ENCODE measurements at places on chromosomes 3 and 15.

DNA sequence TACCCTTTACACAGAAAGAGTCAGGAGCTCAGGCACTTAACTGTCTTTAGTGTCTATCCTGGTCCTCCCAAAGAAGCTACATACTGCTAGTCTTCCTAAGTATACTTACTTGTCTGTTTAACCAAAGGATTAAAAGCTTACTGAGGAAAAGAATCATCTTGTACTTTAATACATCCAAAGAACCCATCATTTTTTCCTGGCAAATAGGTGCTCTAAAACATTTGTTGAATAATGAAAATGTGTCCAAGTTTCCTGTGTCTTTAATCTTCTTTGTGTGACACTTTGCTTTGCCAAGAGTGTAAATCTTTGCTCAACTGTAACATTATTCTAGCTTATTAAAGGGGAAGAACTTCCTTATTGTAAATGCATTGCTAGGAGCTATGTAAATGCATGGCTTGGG lies 519.2 kb downstream of the OTOL1 start:
- DNase-seq = no peak

GRCh38 chr3:6132684-6133432 lies 728.1 kb upstream of the GRM7 start:
- no peak for DNase-seq

GRCh38 chr3:143375698-143376097 lies 256.1 kb downstream of the CHST2 start:
- DNase-seq = no peak

DNA sequence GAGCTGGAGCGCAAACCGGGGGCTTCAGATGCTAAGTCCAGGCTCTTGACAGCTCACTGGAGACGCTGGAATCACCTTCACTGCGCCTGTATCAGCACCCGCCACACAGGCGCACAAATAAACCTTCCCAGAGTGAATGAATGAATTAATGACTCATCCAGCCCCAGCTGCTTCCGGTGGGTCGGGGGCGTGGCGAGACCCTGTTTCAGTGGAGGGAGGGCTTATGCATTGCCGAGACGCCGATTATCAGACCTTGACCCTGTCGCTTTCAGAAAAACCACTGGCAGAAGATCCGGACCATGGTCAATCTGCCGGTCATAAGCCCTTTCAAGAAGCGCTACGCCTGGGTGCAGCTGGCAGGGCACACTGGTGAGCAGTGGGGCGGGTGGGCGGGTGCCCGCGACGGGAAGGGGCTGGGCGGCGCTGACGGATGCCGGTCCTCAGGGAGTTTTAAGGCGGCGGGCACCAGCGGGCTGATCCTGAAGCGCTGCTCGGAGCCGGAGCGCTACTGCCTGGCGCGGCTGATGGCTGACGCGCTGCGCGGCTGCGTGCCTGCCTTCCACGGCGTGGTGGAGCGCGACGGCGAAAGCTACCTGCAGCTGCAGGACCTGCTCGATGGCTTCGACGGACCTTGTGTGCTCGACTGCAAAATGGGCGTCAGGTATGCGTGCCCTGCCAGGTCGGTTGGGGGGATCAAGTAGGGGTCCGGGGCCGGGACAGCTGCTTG lies 7.7 kb downstream of the ITPKA start:
- no peak for DNase-seq

DNA sequence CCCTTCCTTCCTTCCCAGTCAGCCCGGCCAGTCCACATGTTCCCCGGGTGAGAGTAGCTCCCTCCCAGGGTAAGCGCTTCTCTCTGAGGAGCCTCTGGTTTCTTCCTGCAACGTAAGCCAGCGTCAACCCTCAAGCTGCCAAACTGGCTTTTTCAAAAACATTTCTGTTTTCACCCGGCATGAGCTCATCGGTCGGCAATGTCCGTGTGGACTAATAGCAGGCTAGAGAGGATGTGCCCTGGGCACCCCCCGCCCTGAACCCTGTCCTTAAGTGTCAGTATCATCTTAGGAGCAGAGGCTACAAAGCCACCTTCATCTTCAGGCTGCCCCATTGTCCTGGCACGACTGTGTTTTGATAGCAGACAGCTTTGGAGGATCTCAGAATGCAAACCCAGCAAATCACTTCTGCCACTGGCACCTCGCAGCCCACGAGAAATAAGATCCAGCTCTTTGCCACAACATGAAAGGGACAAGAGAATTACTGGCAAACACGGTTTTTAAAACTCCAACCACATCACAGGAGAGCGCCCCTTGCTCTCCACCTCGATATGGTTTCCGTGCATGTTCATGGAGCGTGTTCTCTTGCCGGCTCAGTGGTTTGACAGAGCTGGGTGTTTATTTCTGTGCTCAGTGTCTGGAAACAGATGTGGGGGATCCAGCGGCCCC lies 9.9 kb downstream of the ALDH1A3 start:
- no peak for DNase-seq

DNA sequence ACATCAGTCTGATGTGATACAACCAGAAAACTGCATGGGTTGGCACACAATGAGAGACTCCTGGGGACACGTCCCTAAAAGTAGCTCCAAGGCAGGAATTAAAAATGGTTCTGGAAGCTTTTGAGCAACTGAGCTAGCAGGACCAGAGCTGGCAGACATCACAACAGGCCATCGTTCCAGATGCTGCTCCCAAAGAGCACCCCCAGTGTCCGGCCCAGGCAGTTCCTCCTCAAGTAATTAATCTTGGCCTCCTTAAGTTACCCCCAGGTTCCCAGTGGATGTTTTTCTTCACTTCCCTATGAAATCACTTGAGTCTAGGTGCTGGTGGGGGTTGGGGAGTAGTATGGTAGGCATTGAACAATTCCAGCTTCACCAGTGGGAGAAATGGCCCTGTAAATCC lies 711.6 kb downstream of the MECOM start:
- DNase-seq = no peak

DNA sequence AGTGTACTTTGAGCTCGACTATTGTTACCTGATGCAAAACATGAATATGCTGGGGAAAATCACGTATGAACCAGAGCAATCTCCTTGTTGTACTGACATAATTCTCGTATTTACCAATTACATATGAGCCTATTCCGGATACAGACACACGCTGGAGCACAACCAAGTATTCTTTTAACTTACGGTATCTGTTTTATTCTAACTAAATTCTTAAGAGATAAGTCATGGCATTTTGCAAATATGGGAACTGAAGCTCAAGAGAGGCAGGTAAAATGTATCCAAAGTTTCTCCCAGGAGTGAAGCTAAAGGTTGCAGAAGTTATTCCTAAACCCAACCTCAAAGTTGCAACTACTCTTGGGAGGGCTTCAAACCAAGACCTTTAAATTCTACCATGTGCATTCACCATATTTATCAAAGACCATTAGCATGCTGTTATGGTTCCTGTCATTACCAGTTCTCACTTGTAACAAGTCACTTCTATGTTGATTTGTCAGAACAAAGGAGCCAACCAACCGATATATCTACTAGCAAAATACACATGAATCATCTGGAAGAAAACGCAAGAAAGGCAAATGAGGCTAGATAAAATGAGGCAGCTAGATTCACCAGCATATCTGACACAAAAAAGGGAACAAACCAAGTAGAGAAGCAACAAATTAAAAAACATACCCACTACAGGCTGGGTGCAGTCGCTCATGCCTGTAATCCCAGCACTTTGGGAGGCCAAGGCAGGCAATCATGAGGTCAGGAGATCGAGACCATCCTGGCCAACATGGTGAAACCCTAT lies 17.8 kb downstream of the TBL1XR1 start:
- DNase-seq = peak; percentile 42

DNA sequence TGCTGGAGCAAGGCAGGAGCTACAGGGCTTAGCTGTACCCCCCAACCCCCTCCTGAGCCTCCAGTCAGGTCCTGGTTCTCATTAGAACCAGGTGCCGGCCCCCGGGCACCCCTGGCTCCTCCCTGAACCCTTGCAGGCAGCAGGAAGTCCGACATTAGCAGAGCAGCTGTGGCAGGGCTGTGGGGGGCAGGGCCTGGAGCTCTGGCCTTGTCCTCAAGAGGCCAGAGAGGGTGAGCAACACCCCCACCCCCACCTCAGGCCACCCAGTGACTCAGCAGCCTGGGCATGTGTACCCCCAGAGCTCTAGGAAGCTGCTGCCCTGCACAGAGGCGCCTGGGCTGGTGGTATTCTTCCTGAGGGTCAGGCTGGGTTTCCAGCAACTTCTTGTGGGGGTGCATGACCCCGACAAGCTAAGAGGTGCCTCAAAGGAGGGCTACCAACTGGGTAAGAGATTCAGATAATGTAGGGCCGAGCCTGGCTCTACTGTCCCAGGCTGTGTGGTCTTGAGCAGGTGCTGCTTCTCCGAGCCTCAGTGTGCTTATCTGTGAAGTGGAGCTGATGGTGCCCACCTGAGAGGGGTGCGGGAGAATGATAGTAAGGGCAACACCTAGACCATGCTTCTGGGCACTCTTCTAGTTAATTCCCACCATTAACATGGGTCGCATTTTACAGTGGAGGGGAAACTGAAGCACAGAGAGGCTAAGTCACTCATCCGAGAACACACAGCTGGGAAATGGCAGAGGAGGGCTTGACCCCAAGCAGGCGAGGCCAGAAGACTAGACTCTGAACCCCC lies 16.0 kb downstream of the H1-8 start:
- DNase-seq = no peak
